ENCODE measurements at places on chromosomes 6 and 20. TPM values are rescaled to one million over a fixed set of nuclear protein-coding genes. Genes with fewer than 3 reads are reported as not detected.

TNXB gene
- total RNA-seq, result 6.4 TPM

AURKA gene
- total RNA-seq, result 103 TPM

TMEM200A gene
- total RNA-seq, result 10.4 TPM

EIF2S2 gene
- total RNA-seq, result 124 TPM

RBM39 gene
- total RNA-seq, result 231 TPM

DNA sequence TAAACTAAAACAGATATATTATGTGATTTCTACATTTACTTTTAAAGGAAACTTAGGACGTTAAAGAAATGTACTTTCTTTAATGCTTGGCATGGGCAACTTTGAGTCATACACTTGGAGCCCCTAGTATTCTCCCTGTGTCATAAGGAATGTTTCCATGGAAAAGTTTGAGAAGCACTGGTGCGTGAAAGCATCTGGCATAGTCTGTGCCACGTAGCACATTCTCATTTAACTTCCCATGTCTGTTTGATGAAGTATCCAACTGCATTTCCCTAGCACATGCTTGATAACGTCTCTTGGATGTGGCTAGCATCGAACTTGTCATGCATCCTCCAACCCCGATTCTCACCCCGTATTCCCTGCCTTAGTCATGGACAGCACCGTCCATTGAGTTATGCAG, 172.0 kb downstream of the TBC1D7 start:
- DNase-seq, result no peak
- H3K36me3 ChIP-seq, result no peaks in the 10 kb centered on the region
- no peaks in the 10 kb centered on the region for H3K27me3 ChIP-seq
- H3K4me1 ChIP-seq, result peaks cover 22% of the 10 kb centered on the region

- no peak overlapping the region for H3K4me3 ChIP-seq
- no peak for DNase-seq
- no peak overlapping the region for H3K27ac ChIP-seq
- no peaks in the 10 kb centered on the region for H3K36me3 ChIP-seq
- no peaks in the 10 kb centered on the region for H3K27me3 ChIP-seq
These were observed 61.6 kb downstream of the KIAA0319 start for GRCh38 chr6:24584382-24584720.

GRCh38 chr20:57795342-57795697, 85.5 kb upstream of the PMEPA1 start:
- no peaks in the 10 kb centered on the region for H3K36me3 ChIP-seq
- no peak for DNase-seq
- H3K27me3 ChIP-seq, result peaks cover 6% of the 10 kb centered on the region

- no peak overlapping the region for H3K4me3 ChIP-seq
- H3K4me1 ChIP-seq, result peaks cover 45% of the 10 kb centered on the region
- H3K27me3 ChIP-seq, result no peaks in the 10 kb centered on the region
These were observed 4.3 kb downstream of the CEBPB start for GRCh38 chr20:50194831-50195523.

DNA sequence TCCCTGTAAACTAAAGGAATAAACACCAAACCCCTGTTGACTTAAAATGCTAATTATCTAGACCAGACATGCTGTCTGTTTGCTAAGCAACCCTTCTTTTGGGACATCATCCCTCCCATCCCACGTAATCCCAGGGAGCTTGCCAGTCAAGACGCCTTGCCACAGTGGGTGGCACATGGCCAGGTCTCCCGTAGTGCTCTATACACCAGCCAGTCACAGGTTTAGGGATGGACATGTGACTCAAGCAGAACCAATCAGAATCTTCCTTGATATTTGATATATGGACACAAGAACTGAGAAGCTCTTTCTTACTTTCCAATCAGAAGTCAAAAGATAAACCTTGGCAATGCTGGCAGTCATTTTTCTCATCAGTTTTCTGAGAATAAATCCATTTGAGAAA, 60.0 kb downstream of the CNKSR3 start:
- H3K4me1 ChIP-seq, result no peaks in the 10 kb centered on the region
- H3K4me3 ChIP-seq, result no peak overlapping the region
- no peaks in the 10 kb centered on the region for H3K27me3 ChIP-seq
- DNase-seq, result no peak

DNA sequence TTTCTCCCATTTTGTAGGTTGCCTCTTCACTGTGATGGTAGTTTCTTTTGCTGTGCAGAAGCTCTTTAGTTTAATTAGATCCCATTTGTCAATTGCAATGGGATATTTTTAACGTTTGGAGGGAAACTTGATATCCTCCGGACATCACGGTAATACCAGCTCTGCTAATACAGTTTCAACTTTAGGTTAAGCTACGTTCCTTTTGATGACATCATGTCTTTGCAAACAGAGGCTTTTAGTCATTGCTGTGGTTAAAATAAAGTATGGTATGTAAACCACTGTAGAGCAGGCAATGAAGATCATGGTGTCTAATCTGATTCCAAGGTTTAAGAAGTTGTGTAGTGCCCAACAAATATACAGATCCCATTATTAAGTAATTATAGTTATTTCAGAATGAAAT, 168.0 kb upstream of the CHD6 start:
- H3K4me3 ChIP-seq, result no peak overlapping the region
- no peak overlapping the region for H3K27ac ChIP-seq
- H3K4me1 ChIP-seq, result no peaks in the 10 kb centered on the region
- no peaks in the 10 kb centered on the region for H3K36me3 ChIP-seq
- no peak for DNase-seq

DNA sequence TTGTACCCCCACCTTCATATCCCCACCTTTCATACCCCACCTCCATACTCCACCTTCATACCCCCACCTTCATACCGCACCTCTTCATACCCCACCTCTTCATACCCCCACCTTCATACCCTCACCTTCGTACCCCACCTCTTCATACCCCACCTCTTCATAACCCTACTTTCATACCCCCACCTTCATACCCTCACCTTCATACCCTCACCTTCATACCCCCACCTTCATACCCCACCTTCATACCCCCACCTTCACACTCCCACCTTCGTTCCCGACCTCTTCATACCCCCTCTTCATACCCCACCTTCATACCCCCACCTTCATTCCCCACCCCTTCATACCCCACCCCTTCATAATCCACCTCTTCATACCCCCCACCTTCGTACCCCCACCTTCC, 92.9 kb upstream of the NAA20 start:
- H3K27ac ChIP-seq, result no peak overlapping the region
- H3K4me1 ChIP-seq, result peaks cover 16% of the 10 kb centered on the region
- no peak for DNase-seq
- H3K36me3 ChIP-seq, result no peaks in the 10 kb centered on the region
- H3K4me3 ChIP-seq, result no peak overlapping the region
- no peaks in the 10 kb centered on the region for H3K27me3 ChIP-seq

DNA sequence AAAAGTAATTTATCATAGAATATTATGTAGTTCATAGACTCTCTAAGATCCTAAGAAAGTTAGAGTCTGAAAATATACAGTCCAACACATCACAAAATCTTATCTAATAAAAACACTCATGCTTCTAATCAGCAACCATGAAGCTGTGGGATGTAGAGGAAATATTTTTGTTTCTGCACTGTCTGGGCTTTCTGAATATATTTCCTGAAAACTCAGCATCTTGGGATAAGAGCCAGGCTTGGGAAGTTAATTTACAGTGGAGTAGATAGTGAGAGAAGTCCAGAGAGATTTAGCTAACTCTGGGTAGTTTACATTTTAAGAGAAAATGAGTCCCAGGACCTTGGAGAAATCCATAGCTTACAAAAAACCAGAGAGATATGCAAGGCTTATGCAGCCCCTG, 150.4 kb upstream of the BMP5 start:
- no peaks in the 10 kb centered on the region for H3K27me3 ChIP-seq
- H3K36me3 ChIP-seq, result peaks cover 4% of the 10 kb centered on the region
- peaks cover 27% of the 10 kb centered on the region for H3K4me1 ChIP-seq
- no peak for DNase-seq
- no peak overlapping the region for H3K4me3 ChIP-seq

GRCh38 chr6:99393698-99394531, at the start of gene COQ3:
COQ3 (minus strand) TSS chr6:99394195; CDS start chr6:99394179, 16 bp downstream.
- H3K4me1 ChIP-seq, result peaks cover 7% of the 10 kb centered on the region
- H3K4me3 ChIP-seq, result peak within 1 kb of the TSS; percentile 93
- H3K36me3 ChIP-seq, result no peaks in the 10 kb centered on the region
- H3K27ac ChIP-seq, result peak within 1 kb of the TSS; percentile 99
- no peaks in the 10 kb centered on the region for H3K27me3 ChIP-seq

DNA sequence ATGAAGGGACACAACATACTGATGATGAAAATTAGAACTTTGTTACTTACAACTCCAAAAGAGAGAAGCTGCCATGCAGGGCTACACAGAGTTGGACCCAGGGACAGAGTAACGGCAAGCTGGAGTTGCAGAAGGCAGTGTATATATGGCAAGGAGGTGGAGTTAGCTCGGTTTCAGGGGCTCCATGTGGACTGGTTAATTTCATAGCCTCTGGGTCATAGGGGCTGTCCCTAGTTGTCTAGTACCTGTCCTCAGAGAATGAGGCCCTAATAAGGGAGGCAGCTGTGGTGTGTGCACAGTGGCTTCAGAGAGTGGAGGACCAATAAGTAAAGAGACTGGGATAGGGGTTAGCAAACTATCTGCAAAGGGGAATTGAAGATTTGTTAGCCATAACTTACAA, 7.9 kb upstream of the ZSCAN12 start:
- no peaks in the 10 kb centered on the region for H3K4me1 ChIP-seq
- no peaks in the 10 kb centered on the region for H3K36me3 ChIP-seq

GRCh38 chr6:126539022-126539421, 199.1 kb downstream of the CENPW start:
- no peaks in the 10 kb centered on the region for H3K4me1 ChIP-seq
- no peak overlapping the region for H3K27ac ChIP-seq
- H3K36me3 ChIP-seq, result no peaks in the 10 kb centered on the region
- no peak overlapping the region for H3K4me3 ChIP-seq

- H3K36me3 ChIP-seq, result peaks cover 16% of the 10 kb centered on the region
- peaks cover 29% of the 10 kb centered on the region for H3K4me1 ChIP-seq
- H3K27me3 ChIP-seq, result no peaks in the 10 kb centered on the region
- no peak for DNase-seq
- H3K4me3 ChIP-seq, result no peak overlapping the region
These were observed 618.0 kb downstream of the CDH26 start for GRCh38 chr20:60576236-60576635.

GRCh38 chr6:140486450-140487361, 1112.3 kb upstream of the CITED2 start:
- DNase-seq, result no peak
- peaks cover 20% of the 10 kb centered on the region for H3K4me1 ChIP-seq
- H3K4me3 ChIP-seq, result no peak overlapping the region
- H3K27me3 ChIP-seq, result peaks cover 2% of the 10 kb centered on the region
- H3K36me3 ChIP-seq, result peaks cover 12% of the 10 kb centered on the region

DNA sequence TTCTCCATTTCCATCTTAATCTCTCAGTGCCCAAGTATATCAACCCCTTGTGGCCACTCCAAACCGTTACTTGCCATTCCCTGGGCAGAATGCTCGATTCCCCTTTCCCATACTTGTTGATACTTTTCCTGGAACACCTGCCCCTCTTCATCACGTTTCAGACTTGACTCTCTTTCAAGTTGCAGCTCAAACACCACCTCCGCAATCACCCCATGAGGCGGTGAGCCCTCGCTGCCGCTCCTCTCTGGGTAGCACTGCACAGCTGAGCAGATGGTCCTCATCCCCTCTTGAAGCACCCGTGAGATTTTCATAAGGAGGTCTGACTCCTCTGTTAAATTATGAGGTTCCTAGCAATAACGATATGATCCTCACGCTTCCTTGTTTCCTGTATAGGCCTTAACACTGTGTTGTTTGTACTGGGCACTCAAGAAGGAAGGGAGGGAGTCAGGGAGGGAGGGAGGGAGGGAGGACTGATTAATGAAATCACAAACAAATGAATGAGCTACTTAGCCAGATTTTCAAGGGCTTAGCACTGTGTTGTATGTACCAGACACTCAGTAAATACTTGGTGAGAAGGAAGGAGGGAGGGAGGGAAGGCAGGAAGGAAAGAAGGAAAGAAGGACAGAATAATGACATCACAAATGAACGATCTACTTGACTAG, 8.0 kb upstream of the UQCC2 start:
- H3K27ac ChIP-seq, result no peak overlapping the region
- DNase-seq, result no peak
- H3K36me3 ChIP-seq, result no peaks in the 10 kb centered on the region
- peaks cover 4% of the 10 kb centered on the region for H3K27me3 ChIP-seq

DNA sequence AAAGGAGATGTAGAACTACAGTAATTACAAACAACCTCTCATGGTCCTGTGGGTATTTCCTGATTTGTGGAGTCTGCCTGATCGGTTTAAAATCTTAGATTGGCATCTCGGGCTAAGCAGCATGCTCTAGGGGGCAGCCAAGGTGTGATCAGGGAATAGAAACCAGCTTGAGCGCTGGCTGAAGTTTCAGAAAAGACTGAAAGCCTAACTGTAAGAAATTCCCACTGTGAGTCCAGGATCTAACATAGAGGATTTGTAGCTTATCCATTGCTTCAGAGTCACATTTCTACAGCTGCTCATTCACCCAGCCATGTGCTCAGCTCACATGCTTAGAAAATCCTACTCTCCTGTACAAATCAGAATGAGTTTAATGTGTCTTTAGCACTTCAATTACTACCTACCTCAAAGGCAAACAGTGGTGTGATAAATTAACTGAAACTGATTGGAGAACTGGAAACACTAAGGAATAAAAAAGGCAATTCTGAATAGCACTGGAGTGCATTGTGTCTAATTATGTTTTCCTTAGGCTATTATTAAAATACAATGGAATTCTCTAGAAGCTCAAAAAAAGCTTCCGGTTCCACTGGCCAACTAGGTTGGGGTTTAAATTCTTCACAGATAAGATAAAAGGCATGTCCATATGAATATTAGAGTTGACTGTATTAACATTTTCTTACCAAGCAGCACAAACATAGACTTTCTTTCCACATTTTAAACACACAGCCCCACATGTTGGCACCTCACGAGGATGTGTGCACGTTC, 73.8 kb upstream of the MPC1 start:
- peaks cover 26% of the 10 kb centered on the region for H3K36me3 ChIP-seq
- H3K27me3 ChIP-seq, result no peaks in the 10 kb centered on the region
- no peak overlapping the region for H3K4me3 ChIP-seq
- DNase-seq, result no peak
- 0 out of 2 replicates have a peak overlapping the region, but pooled peaks have one; percentile 61 for H3K27ac ChIP-seq

- H3K27me3 ChIP-seq, result no peaks in the 10 kb centered on the region
- DNase-seq, result no peak
- no peak overlapping the region for H3K4me3 ChIP-seq
- H3K36me3 ChIP-seq, result peaks cover 2% of the 10 kb centered on the region
- H3K27ac ChIP-seq, result no peak overlapping the region
These were observed 259.9 kb downstream of the SMOC2 start for GRCh38 chr6:168700880-168701279.

GRCh38 chr6:16903470-16903869, 142.2 kb upstream of the ATXN1 start:
- H3K27me3 ChIP-seq, result no peaks in the 10 kb centered on the region
- H3K4me3 ChIP-seq, result no peak overlapping the region
- no peak for DNase-seq
- H3K4me1 ChIP-seq, result peaks cover 13% of the 10 kb centered on the region
- no peaks in the 10 kb centered on the region for H3K36me3 ChIP-seq
